NCI-H2227 treated with DMSO at 0.1 percent for 48 hours (cell line): ENCODE measurements at places on chromosomes 16 and 17.
A peak's percentile ranks its signal among the peaks of the same experiment; 100 is the strongest.

DNA sequence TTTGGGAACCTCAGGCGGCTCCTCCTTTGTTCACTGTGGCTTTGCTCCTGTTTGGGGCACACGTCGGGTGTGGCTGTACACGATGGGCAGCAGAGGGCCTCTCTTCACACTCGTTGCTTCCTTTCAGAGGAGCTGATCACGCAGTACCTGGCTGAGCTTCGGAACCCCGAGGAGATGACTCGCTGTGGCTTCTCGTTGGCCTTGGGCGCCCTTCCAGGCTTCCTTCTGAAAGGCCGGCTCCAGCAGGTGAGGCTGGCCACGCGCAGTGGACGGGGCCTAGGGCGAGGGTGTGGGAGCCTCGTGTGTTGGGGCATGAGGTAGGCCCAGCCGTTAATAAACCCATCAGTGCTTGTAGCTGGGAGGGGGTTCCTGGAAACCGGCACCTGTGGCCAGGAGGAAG lies 85.0 kb upstream of the ZNF750 start:
- no peak for DNase-seq

DNA sequence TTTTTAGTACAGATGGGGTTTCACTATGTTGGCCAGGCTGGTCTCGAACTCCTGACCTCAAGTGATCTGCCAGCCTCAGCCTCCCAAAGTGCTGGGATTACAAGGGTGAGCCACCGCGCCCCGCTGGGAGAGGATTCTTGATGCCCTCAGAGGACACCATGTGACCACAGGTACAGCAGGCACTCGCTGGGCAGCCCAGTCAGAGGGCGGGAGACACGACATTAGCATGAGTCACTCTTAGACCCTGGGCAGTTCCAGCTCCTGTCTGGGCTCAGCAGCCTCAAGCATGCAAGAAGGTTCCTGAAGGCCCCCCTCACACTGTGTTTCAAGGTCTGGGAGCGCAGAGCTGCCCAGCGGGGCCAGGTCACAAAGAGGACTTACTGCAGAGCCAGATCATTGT lies 11.9 kb downstream of the STAC2 start:
- DNase-seq: no peak

- DNase-seq: no peak
These were observed 14.5 kb upstream of the GPRC5C start for GRCh38 chr17:74417178-74418045.

DNA sequence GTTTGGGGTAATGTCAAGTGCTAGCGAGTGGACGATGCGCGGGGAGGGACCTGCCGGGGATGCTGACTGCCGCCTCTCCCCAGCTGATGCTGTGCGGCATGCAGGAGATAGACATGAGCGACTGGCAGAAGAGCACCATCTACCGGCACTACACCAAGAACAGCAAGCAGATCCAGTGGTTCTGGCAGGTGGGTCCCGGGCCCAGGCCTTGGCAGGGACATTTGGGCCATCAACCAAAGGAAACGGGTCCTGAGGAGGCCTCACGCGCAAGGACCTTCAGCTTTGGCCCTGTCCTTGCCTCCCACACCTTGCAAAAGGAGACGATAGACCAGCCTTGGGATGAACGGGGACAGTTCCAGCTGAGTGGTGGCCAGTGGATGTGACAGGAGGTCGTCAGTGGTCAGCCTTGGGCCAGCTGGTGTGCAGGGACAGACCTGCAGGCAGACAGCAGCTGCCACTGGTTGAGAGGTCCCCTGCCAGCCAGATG lies 13.6 kb upstream of the CLEC18A start:
- DNase-seq: peak; percentile 42

GRCh38 chr16:49542391-49542891 lies 168.8 kb downstream of the C16orf78 start:
- DNase-seq: no peak

GRCh38 chr17:42457107-42457792 lies 1.4 kb upstream of the ATP6V0A1 start:
- DNase-seq: no peak

- no peak for DNase-seq
These were observed 5.2 kb downstream of the ASGR1 start for GRCh38 chr17:7173687-7174602.

GRCh38 chr16:83475108-83475507 lies 332.7 kb upstream of the HSBP1 start:
- DNase-seq: no peak

DNA sequence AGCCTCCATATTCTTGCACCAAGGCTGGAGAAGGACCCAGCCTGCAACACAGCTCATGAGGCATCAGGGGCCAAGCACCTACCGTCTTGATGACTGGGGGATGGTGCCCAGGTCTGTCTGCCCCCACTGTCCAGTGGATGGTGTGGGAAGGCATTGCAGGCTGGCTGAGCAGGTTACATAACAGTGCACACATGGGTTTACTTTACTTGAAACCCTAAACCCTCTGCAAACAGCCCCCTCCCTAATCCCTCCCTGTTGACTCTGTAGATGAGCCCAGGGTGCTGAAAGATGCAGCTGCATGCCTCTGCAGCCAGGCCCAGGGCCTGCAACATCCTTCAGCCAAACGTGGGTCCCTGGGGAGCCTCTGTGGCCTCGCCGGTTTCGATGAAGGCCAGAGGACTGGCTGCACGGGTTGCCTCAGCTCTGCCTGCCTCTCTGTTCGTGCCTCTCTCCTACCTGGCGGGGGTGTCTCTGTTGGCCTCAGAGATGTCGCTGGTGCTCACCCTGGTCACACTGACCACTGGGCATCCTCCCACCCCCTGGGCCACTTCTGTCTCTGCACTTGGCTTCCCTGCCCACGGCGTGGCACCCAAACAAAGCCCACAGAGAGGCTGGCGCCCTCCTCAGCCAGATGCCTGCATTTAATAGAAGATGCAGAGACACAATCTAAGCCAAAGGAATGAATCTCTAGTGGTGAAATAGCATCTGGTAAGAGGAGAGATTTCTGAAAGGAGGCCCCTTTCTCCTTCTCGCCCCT lies 95.1 kb downstream of the METRNL start:
- no peak for DNase-seq

GRCh38 chr17:72193391-72194106 lies 72.7 kb downstream of the SOX9 start:
- DNase-seq: no peak

DNA sequence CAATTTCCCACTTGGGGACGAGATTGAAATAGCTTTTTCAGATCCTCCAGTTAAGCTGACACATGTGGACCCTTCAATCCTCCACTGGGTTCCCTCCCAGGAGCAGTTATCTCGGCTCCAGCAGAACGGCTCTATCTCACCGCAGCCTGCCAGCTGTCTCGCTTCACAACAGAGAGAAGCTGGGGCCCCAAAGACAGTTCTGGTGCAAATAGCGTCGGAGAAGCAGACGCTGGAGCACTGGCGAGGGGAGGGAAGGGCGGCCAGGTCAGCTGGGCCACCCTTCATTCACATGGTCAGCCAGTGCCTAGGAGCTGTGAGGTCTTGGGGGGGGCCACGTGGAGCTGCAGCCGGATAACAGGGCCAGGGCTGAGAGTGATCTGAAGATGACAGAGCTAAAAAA lies 141.3 kb upstream of the SDK2 start:
- peak; percentile 32 for DNase-seq

- DNase-seq: no peak
These were observed 695.7 kb downstream of the CDH11 start for GRCh38 chr16:64426131-64426666.

GRCh38 chr17:69913216-69913615 lies 161.8 kb upstream of the KCNJ16 start:
- DNase-seq: no peak

GRCh38 chr17:77496831-77497577 lies 356.2 kb downstream of the SEC14L1 start:
- DNase-seq: no peak

GRCh38 chr17:34852614-34853013 lies 108.6 kb downstream of the CCT6B start:
- no peak for DNase-seq

DNA sequence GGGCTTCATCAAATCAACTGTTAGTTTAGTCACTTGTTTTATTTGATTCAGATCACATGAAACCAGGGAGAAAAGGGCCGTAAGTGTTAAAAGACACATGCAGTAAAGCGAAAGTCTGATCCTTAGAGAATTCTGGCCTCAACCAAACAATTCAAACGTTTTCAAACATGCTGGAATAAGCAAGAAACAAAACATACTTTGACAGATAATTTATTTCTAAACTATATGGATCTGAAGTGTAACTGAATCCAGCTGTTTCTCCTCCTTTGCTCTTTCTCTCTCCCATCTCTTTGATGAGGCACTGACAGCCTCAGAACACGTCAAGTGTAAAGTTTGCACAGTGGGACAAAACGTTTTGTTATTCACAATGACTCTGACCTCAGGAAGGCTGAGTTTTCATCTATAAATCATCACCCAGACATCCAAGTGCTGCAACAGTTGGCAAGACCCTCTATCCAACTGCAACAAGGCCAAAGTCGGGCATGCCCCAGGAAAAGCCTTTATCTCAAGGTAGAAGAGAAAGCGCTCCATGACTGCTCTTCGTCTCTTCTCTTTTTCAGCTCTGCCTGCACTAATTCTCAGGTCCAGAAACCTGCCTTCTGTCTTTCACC lies 267.1 kb upstream of the MYOCD start:
- DNase-seq: no peak

DNA sequence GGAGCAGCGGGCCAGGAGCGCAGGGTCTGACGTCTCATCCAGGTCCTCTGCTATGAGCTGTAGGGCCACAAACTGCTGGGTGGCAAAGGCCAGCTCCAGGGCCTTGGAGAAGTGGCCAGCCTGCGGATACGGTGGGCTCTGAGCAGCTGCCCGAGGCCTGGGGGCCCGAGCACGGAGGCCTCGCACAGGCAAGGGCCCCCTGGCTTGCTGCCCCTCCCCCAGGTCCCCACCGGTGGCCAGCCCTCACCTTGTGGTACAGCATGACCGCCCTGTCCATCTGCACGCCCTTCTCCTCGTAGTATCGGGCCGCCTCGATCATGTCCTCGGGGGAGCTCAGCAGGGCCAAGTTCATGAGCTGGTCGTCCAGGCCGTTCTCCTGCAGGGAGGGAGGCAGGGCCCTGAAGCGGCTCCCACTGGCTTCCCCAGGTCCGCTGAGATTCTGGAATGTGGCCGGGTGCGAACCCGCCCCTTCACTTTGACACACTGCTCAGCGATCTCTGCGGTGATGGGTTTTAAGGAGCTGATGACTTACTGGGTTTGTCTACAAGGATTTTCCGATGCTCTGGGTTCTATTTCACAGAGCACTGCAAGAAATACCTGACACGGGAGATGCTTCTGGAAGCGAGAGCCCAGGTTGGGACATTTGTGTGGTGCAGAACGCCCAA lies 9.8 kb upstream of the TMEM204 start:
- no peak for DNase-seq

DNA sequence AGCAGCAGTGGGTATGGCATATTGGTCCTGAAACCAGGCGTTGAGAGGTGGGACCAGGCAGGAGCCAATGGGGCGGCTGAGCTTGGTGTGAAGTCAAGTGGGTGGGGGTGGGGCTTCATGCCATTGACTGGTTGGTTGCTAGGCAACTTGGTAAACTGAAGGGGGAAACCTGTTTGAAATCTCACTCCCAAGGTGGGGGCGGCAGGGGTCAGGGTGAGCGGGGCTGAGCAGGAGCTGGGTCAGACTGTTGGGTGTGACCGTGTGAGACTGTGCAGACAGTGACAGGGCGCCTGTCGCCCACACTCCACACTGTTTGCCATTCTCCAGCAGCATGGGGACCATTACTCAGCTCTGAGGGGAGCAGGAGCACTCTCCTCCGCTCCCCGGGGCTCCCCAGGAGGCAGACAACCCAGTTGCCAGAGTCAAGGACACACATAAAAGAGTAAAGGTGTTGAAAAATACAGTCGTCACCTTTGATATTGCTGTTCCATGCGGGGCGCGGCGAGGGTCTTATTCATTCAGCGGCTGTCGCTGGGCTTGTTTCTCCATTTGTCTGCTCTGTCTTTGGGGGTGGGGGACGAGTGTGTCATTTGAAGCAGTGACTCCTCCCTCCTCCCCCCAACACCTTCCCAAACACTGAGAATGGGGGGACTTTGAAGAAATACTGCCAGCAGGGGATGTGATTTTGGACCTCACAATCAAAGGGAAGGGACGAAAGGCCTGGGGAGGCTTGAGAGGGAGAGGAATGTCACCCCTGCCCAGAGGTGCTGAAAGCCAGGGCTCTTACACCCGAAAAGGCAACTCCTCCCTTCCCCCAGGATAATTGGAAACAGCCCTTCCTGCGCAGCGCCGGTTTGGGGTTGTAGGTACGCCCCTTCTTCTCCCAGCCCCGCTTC lies 1.2 kb upstream of the EFNB3 start:
- peak; percentile 72 for DNase-seq

DNA sequence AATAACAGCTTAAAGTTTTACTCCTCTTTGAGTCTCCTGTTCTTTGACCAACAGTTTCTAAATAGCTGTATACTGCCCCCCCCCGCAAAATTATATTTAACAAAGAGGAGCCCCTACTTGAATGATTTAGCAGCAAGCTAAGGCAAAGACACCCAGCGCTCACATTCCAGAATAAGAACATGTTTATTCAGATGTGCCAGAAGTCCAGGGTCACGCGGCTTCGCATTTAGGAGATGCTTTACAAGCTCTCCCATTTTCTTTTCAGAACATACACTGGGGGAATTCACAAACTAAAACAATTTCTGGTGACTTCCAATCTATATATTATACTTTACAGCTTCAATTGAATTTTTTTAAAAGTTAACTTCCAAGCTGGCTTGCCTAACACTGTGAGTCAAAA lies 5.3 kb downstream of the PLD6 start:
- no peak for DNase-seq

- DNase-seq: no peak
These were observed 7.0 kb downstream of the HAGH start for GRCh38 chr16:1819611-1820010.

- no peak for DNase-seq
These were observed 92.7 kb downstream of the TMEM100 start for GRCh38 chr17:55629995-55630394.

DNA sequence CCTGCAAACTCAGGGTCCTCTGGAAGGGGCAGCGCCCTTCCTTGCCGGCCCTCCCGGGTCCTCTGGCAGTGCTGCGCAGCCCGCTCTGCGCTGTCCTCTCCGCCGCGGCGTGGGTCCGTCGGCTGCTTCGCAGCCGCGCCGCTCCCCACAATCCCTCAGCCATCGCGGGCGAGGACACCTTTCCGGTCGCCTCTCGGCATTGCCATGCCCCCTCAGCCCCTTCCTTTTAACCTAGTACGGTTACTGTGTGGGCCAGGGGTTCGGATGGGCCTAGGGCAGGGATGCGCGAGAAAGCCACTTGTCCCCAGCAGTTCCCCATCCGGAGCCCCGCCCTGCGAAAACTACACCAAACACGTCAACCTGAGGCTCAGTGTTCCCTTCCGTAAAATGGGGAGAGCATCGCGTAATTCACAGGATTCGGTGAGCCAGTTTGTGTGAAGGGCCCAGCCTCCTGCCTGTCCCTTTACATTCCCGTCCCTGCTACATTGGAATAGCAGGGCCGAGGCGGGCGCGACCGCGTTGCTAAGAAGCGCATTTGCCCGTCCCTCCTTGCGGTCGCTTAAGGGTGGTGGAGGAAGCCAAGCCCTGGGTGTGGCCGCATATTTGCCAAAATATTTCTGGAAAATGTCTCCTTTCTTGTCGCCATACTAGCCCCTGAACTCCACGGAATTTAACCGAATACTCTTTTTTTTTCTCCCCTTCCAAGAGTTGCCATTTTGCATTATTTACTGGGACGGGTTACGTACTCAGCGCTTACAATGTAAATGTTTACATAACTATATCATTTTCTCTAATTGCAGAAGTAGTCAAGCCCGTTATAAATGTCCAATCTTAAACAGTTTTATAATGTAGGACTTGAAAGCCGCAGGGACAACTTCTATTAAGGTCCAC lies 13.2 kb downstream of the COPZ2 start:
- DNase-seq: no peak
